Iris pigment epithelial cell (primary cell): ENCODE measurements at places on chromosomes 5 and 9.

- DNase-seq = no peak
Observed at GRCh38 chr9:135198586-135199285, 111.3 kb downstream of the OLFM1 start.

- DNase-seq = peak; percentile 61
Observed at GRCh38 chr9:70421272-70422180, 7.1 kb upstream of the KLF9 start.

- peak; percentile 85 for DNase-seq
Observed at GRCh38 chr9:124366476-124367220, 48.6 kb downstream of the PSMB7 start.

DNA sequence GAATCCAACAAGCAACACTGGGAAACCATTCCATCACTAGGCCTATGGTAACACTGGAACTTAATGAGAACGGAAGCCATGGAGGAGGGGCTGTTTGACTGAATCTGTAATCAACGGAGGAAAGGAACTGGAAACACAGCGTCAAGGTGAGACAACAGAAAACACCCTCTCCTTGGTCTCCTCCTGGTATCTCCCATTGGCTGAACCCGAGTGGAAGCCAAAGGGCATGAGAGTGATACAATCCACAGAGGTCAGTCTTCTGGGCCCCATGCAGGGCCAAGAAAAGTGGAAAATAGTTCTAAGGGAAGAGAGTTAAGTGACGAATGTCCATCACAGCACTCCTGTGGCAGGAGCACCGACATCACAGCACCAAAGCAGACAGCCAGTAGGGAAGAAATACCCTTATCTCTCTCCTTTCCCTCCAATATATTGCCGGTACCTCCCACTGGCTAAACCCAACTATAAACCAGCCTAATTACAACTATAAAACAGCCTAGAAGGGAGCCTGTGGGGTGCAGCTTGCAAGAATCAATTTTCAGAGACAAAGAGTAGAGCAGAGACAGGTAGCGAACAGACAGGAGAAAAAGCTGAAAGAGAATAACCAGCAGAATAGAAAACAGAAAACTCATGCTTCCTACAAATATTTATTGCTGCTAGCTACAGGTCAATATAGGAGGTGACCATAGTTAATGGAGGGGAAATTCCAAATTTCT lies 107.4 kb upstream of the IFNE start:
- no peak for DNase-seq
